ENCODE measurements at places on chromosomes 13 and 19. TPM values are rescaled to one million over a fixed set of nuclear protein-coding genes. Genes with fewer than 3 reads are reported as not detected.

GRCh38 chr13:71396149-71396548 lies 470.9 kb downstream of the DACH1 start:
- no peak for DNase-seq

TINCR gene
- total RNA-seq = 0.37 TPM

GRCh38 chr13:48892053-48892687 lies 83.5 kb upstream of the FNDC3A start:
- no peak for DNase-seq

PRRG2 gene
- 1.0 TPM for total RNA-seq

LRRC63 gene
- 0.37 TPM for total RNA-seq

DNA sequence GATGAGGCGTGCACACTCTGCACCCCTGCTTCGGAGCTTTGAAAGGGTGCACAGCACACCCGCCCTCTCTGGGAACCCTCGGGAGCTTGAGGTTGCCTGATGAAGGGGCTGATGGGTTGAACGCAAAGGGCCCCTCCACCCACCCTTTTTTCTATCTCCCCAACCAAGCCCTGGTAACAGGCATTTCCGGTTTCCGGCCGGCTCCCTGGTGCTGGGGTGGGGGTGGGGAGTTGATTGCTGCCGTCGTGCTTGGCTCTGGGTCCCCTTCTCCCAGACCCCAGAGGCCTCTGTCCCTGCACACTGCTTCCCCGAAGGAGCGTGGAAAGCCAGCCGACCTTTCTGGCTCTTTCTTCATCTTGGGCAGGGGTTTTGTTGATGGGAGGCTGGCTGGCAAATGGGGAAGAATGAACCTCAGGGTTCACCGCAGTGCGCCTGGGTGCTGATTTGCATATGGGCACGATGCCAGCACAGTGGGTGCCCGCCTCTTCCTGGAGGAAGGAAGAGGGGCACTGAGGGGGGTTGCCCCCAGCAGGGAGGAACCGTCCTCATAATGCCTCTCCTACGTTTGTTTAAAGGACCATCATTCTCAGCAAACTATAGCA lies 29.1 kb downstream of the VAV1 start:
- DNase-seq = no peak

RGL3 gene
- 0.30 TPM for total RNA-seq

GRCh38 chr19:42203700-42204099 lies 13.8 kb downstream of the DEDD2 start:
- DNase-seq = no peak
